Spinal cord (tissue), 10 donors: ENCODE measurements at places on chromosomes 11 and 22.

DNA sequence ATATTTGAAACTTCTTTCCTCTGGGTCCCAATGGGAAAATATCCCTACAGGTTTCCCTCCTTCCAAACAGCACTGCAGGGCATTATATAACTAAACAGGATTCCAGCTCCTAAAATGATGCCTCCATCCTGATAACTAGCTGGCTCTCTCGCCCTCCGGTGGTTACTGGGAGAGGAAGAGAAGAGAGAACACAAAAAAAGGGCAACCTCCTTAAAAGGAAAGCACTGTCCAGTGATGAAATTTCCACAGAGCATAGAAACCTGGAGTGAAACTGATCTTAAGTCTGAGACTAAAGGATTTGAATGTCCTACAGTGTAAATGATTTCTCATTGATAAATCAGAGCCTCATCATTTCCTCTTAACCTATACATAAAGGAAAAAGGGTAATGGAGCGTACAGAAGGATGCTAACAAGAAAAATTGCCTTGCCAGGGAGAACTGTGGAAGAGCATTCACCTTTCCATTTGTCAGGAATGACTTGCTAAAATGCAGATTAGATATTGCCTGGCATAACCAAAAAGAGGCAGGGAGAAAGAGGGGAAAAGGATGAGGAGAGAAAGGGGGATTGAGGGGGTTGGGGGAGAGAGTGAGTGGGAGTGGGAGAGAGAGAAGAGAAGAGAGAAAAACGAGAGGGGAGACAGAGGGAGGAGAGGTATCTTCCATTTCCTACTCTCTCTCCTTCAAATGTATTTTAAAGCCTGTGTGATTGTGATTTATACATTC, 121.3 kb downstream of the APOL5 start:
- H3K4me1 ChIP-seq, result no peaks in the 10 kb centered on the region
- H3K27ac ChIP-seq, result peak overlapping the region; percentile 83
- peak overlapping the region; percentile 61 for H3K4me3 ChIP-seq
- H3K27me3 ChIP-seq, result no peaks in the 10 kb centered on the region
- peak; percentile 38 for DNase-seq

DNA sequence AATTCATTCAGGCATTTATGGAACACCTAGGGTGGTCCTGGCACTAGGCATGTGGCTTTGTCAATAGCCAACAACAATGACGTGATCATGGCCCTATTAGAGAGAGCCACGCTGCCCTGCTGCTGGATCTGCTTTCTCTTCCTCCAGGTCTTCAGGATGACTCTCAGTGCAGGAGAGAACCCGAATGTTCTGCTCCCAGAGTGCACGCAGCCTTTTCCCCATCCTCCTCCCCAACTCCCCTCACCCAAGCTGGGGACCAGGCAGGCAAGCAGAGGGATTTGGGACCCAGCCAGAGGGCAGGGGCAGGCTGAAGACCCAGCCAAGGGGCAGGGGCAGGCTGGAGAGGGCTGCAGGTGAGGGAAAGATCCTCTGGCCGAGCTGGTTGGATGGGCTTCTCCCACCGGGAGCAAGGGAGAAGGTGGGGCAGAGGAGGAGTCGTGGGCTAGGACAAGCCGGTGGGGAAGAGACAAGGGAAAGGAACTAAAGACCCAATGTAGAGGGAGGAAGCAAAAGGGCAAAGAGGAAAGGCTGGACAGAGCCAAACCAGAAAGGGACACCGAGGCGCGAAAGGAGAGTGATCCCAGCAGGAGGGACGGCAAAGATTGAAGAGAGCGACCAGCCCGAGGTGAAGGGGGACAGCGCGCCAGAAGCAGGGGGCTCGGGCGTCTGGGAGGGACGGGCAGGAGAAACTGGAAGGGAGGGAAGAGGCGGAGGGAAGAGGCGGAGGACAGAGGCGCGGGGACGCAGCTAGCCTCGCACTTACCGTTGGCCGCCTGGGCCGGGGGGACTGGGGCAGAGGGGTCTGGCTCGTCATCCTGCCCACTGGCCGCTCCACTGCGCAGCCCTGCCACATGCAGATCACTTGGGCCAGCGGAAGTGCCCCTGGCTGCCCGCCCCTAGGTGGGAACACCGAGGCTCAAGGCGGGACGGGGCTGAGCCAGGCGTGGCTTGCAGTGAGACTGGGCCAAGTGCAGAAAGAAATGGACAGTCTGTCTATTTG, at the start of gene KCTD14:
KCTD14 (minus strand) TSS at position 880 of the 1,000 bp plus-strand sequence; CDS start at position 853, 27 bp downstream.
- peak within 1 kb of the TSS; percentile 45 for H3K4me3 ChIP-seq
- peak within 1 kb of the TSS; percentile 70 for H3K27ac ChIP-seq
- H3K4me1 ChIP-seq, result peaks cover 19% of the 10 kb centered on the region
- no peaks in the 10 kb centered on the region for H3K27me3 ChIP-seq

DNA sequence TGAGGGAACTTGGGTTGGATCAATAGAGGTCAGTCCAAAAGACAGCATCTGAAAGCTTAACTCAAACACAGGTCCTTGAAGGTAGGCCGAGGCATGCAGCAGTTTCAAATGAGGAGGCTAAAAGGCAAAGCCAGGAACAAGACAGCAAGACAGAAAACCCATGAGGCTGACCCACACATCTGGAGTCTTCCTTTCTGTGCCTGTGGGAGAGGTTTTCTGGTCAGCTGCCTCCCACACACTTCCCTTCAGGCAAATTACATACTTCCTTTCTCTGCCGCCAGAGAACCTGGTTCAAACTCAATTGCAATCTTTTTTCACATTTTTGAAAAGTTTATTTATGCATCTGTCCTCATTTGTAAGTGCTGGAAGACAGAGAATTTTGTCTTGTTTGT, 29.8 kb upstream of the CRTAM start:
- no peak for DNase-seq
- H3K4me1 ChIP-seq, result no peaks in the 10 kb centered on the region

DNA sequence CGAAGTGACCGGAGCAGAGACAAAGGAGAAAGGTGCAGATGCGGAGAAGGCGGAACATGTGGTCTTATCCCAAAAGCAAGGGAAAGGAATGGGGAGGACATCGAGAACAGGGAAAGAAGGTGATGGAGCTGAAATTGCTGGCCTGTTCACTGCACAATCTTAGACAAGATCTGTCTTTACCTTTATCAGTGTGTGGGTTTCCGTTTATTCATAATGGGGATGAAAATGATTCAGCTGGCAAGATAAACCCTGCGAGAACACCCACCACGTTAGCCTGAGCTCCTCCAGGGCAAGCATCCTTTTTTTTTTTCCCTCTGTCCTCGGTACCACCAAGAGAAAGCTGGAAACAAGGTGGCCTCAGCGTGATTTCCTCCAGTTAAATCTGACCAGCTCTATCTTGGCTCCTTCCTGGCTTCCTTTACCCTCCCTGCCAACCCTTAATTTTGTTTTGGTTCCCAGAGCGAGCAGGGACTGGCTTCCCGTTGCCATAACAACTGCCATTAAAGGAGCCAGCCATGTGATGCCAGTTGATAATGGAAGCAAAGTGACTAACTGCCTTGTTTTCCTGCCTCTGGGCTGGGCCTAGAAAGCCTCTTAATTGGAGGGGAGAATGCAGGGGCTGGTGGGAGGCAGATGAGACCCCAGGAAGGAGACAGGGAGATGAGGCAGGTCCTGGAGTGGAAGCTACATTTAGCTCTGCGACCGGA, 4.2 kb downstream of the SGSM1 start:
- H3K36me3 ChIP-seq, result peaks cover under 1% of the 10 kb centered on the region
- DNase-seq, result peak; percentile 83
- H3K27ac ChIP-seq, result peak overlapping the region; percentile 92
- H3K4me1 ChIP-seq, result peaks cover 89% of the 10 kb centered on the region

DNA sequence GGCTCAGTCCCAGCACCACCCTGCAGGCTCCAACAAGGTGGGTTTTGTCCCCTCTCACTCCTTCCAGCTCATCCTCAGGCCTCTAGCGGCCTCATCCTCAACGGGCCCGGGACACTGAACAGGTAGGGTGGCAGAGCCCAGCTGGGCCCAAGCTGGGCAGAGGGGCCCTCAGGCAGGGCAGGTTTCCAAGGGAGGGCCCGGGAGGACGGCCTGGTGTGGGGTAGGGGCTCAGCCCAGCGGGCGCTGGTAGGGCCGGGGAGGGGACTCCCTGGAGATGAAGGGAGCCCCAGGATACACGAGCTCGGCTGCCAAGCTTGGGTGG, 2.5 kb upstream of the IFITM10 start:
- H3K36me3 ChIP-seq, result peaks cover 72% of the 10 kb centered on the region
- H3K27ac ChIP-seq, result no peak overlapping the region
- H3K4me3 ChIP-seq, result no peak overlapping the region
- H3K4me1 ChIP-seq, result peaks cover 48% of the 10 kb centered on the region
- no peak for DNase-seq

- DNase-seq, result no peak
- no peak overlapping the region for H3K4me3 ChIP-seq
- no peaks in the 10 kb centered on the region for H3K27me3 ChIP-seq
- peaks cover 17% of the 10 kb centered on the region for H3K4me1 ChIP-seq
- H3K27ac ChIP-seq, result no peak overlapping the region
- H3K36me3 ChIP-seq, result peaks cover 13% of the 10 kb centered on the region
Measured at GRCh38 chr22:46604306-46604690, 15.9 kb upstream of the GRAMD4 start.
